PC-3 (cell line): ENCODE measurements at places on chromosomes 2 and 18.

DNA sequence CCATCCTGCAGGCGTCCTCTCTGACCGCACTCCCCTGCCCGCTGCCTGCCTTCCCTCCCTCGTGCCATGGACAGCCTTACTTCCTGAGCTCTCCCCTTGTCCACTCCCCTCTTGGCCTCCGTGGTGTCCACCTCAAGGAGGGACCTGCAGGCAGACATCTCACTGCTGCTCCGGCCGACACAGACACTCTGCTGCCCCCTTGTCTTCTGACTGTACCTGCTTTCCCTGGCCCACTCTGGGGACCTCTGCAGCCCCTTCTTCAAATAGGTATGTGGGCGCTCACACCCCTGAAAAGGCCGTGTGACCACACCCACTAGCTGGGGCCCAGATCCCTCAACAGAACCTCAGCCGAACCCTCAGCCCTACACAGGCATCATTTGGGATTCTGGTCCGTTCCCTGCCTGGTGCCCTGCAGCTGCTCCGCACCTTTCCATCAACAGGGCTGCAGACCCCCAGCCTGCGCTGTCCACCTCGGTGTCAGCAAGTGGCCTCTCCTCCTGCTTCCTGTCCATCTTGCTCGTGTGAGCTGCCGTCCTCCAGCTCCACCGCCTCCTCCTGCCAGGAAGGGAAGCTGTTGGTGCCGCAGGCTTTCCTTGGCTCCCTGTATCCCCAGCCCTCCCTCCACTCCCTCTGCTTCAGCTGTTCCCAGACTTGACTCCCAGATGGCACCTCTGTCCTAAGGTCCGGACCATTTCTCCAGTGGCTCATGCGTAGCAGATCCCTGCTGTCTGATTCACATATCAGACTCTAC lies 94.1 kb downstream of the KLHL29 start:
- DNase-seq, result no peak

- DNase-seq, result no peak
Measured at GRCh38 chr2:32910883-32911598, 35.7 kb upstream of the LTBP1 start.

DNA sequence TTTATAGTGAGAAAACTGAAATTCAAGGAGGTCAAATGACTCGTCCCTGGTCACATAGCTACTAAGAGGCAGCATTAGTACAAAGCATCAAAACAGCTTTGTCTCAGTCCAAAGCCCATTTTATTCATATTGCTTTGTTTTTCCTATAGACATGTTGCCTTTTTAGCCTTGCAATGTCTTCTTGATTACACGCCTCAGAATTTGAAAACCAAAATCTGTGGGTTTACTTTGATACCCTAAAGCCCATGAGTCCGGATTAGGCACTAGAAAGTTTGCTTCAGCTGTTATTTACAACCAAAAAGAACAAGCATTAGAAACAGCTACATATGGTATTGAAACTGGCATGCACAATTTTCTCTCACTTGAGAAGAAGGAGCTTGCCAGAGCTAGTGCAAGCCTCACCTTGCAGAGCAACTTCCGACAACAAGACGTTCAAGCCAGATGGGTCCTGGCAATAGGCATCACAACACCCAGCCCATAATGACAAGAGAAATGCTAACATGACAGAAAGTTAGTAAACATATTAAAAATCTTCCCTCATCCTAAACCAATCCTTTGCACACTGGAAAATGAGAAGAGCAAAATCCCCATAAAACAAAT lies 276.8 kb downstream of the RIT2 start:
- DNase-seq, result no peak

DNA sequence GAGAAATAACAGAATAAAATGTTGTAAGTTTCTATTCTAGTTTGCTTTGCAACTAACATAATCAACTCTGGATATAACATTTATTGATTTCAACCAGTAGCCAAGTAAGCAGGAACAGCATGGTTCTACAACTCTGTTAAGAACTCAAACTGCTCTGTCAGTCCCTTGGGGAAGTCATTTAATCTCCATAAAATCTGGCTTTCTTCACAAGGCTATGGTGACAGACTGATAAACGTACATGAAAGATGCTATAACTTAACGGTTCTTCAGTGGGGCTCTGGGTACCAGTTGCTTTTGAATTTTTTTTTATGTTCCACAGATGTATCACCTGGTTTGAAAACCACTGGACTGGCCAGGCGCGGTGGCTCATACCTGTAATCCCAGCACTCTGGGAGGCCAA lies 10.3 kb downstream of the PSME4 start:
- DNase-seq, result no peak

GRCh38 chr2:11550302-11550701 lies 16.5 kb downstream of the GREB1 start:
- DNase-seq, result no peak

DNA sequence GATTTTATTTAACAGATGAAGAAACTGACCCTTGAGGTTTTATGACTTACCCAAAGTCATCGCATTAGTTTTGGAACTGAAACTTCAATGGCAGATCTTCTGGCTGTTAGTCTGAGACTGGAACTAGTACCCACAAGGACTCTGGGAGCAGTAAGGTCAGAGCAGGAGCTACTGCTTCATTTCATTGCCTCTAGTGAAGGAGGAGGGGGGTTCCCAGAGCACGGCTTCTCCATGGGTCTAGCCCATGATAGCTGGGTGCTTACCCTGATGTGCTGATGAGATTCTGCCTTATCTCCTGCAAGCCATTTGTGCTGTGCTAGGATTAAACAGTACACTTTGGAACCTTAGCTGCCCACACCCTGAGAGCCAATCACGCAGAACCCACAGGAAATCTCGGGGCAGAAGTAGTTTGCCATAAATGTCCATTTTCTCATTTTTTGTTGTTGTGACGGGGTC lies 5.4 kb upstream of the RNASEH1 start:
- no peak for DNase-seq
